Activated CD4-positive, alpha-beta memory T cell treated with anti-CD3 and anti-CD28 coated beads for 36 hours (primary cell): ENCODE measurements at places on chromosomes 4 and X. TPM values are rescaled to one million over a fixed set of nuclear protein-coding genes. Genes with fewer than 3 reads are reported as not detected.

GPM6B gene
- total RNA-seq, result not detected

OPRPN gene
- total RNA-seq, result not detected

DNA sequence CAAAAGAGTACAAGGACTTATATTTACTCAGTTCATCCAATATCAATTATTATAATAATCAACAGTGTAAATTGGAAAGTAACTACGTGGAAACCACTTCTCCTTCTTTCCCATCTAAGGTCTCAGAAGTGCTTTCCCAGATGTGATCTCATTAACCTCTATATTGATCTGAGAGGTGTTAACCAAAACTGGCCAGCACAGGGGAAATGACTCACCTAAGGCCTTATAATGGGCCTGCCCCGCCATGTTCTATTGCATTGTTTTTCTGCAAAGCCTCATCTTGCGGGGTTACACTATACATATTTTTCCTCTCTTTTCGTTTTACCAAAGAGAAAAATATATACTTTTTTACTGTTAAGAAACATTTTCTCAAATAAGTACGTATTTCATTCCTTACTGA, 20.5 kb downstream of the RAB40A start:
- DNase-seq, result no peak

DNA sequence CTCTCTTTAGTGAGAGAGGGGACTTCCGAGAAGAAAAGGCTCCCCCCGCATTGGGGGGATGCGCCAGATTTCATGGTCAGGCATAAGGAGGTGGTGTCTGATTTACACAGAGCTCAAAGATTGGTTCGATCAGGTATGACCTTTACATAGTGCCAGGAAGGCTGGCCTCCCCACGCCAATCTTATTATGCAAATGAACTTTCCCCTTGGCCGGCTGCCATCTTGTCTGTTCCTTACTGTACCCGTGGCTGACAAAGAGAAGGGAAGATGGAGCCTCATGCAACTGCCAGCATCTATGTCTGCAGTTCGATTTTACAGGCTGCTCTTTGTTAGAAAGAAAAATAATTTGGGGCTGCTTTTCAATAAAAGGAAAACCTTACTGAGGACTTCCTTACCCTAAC, 197.2 kb downstream of the GPM6A start:
- H3K4me1 ChIP-seq, result no peaks in the 10 kb centered on the region
- H3K36me3 ChIP-seq, result no peaks in the 10 kb centered on the region
- no peak overlapping the region for H3K27ac ChIP-seq
- H3K4me3 ChIP-seq, result no peak overlapping the region
- no peak for DNase-seq
- H3K27me3 ChIP-seq, result no peaks in the 10 kb centered on the region

DNA sequence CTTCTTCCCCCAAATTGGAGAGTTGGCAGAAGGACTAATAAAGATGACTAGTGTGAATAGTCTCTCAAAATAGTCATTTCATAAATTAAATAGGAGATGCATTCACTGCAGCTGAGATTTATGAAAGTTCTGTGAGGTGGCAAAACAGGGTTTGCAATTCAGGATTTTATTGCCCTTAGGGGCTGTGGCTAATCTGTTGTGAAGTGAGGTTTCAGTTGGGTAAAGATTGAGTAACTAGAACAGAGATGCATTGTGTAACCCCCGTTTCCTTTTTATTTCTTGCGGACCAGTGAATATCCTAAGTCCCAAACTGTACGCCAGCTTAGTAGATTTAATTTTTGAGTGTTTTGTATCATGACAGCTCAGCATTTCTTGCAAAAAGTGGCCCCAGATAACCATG, 16.2 kb upstream of the SCRG1 start:
- no peak for DNase-seq
- no peak overlapping the region for H3K4me3 ChIP-seq
- no peaks in the 10 kb centered on the region for H3K27me3 ChIP-seq
- H3K27ac ChIP-seq, result no peak overlapping the region
- no peaks in the 10 kb centered on the region for H3K36me3 ChIP-seq

DNA sequence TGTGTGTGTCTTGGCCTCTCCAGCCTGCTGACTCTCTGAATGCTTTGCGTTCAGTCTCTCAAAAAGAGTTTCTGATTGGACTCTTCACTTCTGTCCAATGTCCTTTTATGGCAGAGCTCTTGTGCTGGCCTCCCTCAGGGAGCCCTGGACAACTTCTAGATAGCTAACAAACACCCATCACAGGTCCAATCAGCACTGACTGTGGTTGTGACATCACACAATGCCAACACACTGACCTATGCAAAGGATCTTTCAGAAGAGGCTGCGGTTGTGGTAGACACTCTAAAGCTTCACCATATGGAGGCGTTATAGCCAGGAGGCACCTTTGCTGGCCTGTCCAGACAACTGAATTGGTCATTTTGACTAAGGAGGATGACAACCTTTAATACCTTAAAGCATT, 53.8 kb upstream of the LSM6 start:
- H3K4me1 ChIP-seq, result peaks cover 5% of the 10 kb centered on the region
- H3K27me3 ChIP-seq, result peaks cover 16% of the 10 kb centered on the region
- H3K36me3 ChIP-seq, result no peaks in the 10 kb centered on the region
- H3K4me3 ChIP-seq, result no peak overlapping the region
- no peak for DNase-seq
- H3K27ac ChIP-seq, result no peak overlapping the region
